Central memory CD4-positive, alpha-beta T cell (primary cell): ENCODE measurements at places on chromosomes 11 and 22.

- DNase-seq, result no peak
These were observed 1.4 kb upstream of the RDX start for GRCh38 chr11:110297726-110298300.

DNA sequence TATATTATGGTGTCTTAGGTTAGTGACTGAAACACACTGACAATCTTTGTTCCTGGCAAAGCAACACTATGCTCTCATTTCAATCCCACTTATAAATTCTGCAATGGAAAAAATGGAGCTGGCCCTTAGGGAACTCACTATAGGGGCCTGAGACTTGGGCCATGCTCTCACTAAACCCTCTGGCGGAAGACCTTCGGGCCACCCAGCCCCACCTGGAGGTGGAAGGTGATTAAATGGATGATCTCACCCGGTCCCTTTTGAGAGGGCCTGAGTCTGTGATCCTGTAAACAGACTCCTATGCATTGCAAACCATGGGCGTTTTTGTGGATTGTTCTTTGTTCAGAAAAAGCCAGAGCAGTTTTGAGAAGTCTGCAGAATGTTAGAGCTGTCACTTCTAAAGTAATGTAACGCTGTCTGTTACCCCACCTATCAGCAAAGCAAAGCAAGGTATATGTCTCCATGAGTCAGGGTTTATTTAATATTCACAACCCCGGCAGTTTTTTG, 17.0 kb upstream of the CDON start:
- DNase-seq, result no peak

DNA sequence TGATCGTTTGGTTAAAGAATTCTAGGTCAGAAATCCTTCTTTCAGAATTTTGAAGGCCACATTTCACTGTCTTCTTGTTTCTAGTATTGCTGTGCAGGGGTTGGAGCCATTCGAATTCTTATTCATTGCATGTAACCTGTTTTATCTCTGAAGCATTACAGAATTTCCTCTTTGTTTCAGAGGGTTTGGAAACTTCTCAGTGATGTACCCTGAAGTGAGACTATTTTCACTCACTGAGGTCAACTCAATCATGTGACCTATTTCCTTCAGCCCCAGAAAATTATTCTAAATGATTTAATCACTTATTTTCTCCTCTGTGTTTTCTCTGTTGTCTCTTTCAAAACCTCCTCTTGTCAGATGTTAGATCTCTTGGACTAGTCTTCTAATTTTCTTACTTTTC, 147.8 kb downstream of the ENTHD1 start:
- DNase-seq, result no peak

DNA sequence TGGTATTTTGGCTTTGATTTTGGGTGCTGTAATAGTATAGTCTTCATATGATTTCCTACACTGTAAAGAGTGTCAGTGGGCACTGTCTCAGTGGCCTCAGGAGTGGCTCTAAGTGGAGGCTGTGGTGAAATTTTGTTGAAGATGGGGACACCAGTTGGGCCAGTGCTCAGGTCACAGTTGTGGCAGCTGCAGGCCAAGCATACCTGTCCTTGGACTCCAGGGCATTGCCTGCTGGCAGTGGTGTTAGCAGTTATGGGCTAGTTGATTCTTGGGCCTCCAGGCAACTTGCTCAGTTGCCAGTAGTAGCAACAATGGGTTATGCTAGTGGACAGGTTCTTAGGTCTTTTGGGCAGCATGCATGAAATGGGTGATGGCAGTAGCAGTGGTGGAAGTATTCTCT, 39.2 kb upstream of the SLC22A25 start:
- DNase-seq, result no peak

DNA sequence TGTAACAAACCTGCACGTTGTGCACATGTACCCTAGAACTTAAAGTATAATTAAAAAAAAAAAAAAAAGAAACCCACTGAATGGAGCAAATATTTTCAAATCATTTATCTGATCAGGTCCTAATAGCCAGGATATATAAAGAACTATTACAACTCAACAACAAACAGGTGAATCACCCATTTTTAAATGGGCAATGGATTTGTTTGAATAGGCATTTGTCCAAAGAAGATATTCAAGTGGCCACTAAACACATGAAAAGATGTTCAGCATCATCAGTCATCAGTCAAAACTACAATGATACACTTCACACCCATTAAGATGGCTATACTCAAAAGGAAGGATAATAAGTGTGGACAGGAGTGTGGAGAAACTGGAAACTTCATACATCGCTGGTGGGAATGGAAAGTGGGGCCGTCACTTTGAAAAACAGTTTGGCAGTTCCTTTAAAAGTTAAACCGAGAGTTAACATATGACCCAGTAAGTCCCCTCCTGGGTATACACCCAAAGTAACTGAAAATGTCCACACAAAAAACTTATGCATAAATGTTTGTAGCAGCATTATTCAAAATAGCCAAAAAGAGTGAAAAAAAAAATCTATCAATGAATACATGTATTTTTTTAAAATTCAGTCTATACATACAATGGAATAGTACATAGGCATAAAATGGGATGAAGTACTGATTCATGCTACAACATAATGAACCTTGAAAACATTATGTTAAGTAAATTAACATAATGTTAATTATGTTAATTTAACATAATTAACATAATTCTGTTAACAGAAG, 53.1 kb downstream of the ARRB1 start:
- DNase-seq, result no peak

GRCh38 chr11:69707176-69707575, 3.4 kb upstream of the FGF19 start:
- no peak for DNase-seq

DNA sequence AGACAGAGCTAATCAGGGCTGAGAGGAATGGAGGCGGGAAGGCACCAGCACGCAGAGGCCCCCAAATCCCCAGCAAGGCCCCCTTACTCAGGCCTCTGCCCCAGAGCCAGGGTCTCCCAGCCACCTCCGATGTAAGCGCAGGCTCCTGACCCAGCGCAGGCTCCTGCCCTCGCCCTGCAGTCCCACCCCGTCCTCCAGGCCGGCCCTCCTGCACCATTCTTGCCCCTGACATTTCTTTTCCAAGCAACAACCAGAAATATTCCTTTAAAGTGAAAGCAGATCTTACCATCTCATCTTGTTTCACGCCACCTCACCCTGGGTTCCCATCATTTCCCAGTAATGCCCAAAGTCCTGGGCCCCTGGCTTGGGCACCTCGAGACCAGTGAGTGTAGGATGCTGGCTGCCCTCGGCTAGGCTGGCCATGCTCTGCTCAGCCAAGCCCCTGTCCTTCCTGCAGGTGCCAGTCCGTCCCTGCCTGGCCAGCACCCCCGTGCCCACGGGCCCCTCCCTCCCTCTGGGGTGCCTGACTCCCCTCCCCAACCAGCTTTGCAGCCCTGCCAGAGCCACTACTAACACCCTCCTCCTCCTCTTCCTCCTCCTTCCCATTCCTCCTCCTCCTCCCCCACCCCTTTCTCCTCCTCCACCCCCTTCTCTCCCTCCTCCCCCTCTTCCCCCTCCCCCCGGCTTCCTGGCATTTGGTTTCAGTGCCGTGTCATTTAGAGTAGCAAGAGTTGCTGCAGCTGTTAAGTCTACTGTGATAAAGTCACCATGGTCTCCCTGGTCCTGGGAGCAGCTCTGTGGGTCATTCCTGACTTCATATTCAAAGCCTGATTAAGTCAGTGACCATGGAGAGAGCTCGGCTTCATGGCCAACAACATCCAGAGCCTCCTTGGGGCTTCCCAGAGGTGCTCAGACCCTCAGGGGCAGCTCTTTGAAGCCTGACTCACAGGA, 78.7 kb downstream of the PIWIL3 start:
- no peak for DNase-seq

- no peak for DNase-seq
These were observed 22.0 kb upstream of the PATE1 start for GRCh38 chr11:125724125-125724524.

DNA sequence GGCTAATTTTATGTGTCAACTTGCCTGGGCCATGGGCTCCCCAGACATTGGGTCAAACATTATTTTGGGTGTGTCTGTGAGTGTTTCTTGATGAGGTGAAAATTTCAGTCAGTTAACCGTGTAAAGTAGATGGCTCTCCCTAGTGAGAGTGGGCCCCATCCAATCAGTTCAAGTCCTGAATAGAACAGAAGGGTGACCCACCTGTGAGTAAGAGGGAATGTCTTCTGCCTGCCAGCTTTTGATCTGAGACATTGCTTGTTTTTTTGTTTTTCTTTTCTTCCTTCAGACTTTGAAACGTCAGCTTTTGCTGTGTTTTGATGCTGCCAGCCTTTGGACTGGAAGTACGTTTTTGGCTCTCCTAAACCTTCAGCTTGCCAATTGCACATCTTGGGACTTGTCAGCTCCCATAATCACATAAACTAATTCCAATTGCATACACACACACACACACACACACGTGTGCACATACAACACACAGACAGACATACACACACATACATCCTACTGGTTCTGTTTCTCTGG, 300.1 kb downstream of the CNTN5 start:
- no peak for DNase-seq

DNA sequence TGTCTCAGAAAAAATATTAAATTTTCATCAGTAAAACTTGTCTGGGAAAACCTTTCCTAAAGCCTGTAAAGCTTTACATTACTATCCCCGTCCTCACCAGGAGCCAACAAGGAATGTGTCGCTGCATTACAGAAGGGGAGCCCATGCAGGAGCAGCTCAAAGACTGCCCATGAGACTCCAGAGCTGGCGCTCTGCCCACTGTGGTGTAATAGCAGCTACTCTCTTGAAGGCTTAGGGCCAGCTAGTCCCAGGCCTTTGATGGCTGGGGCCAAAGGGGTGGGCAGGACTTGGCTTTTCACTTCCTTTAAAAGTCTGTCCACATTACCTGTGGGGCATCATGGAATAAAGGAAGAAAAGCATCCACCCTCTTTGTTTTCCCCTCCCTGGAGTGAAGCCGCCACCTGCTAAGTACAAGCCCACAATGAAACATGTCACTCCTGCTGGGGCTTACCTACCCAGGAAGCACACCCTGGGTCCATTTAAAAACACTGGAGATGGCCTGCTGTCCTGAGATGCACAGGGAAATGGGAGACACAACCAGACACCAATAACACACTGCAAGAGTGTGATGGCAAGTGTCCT, 150.7 kb downstream of the ADAMTS15 start:
- DNase-seq, result no peak

DNA sequence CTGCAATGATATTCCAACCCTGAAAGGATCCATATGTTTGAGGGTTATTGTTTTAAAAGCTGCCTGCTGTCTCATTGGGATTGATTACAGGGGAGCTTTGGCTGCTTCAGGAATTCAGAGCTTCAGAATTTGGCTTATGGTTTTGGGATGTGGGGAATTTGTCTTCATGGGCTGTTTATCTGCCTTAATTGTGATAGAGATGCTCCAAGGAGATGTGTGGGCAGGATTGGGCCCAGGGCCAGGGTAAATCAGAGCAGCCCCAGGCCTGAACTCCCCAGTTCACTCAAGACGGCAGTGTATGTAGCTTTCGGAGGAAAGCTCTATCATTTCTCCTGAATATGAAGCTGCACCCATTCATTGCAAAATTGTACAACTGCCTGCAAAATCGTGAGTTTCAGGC, 88.5 kb downstream of the ALX4 start:
- no peak for DNase-seq

DNA sequence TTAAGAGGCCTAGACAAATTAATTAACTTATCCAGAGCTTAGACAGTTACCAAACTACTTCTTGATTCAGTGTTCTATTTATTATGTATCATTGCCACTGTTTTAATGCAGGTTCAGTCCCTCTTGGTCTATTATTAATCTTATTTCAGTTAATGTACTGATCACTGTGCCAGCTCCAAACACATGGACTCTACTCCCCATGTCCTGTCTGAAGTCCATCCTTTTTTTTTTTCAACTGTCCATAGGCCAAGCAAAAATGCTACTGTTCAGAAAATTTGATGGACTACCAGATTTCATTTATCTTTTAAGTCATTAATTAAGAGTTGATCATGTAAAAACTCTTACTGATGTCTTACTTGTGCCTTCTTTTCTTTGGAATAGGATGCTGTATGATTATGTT, 11.9 kb downstream of the POLD3 start:
- no peak for DNase-seq

GRCh38 chr22:44068422-44069191, 44.5 kb downstream of the PARVB start:
- DNase-seq, result no peak

GRCh38 chr11:76153571-76153923, 52.8 kb downstream of the WNT11 start:
- no peak for DNase-seq

DNA sequence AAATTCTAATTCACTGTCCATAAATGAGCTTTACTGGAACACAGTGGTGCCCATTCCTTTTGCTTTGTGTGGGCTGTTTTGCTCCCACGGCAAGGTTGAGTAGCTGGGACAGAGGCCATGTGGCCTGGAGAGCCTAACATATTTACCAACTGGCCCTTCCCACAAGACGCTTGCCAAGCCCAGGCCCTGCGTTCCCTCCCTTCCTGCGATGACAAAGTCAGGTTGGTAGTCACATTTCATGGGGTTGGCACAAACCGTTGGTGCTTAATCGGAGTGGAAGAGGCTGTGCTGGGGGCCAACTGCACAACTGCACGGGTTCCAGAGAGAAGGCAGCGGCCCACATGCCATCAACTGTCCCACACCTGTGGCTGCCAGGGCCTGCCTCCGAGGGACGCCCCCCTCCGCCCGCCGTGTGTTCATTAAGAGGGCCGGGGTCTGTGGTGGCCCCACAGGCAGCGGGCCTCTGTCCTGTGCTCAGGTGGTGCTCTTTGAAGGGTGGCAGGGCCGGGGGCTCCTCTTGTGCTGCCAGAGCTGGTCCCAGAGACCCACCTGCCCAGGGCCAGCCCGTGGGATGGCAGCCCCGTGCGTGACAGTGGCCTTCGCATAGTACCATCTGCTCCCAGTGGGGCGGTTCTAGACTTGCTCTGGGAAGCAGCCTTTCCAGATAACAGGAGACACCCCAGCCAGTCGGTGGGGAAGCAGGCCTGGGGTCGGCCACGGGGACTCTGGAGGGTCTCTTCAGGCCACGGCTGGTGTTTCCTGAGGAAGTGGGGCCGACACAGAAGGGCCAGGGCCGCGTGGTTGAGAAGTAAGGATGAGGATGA, 81.5 kb upstream of the CLDN5 start:
- DNase-seq, result no peak

DNA sequence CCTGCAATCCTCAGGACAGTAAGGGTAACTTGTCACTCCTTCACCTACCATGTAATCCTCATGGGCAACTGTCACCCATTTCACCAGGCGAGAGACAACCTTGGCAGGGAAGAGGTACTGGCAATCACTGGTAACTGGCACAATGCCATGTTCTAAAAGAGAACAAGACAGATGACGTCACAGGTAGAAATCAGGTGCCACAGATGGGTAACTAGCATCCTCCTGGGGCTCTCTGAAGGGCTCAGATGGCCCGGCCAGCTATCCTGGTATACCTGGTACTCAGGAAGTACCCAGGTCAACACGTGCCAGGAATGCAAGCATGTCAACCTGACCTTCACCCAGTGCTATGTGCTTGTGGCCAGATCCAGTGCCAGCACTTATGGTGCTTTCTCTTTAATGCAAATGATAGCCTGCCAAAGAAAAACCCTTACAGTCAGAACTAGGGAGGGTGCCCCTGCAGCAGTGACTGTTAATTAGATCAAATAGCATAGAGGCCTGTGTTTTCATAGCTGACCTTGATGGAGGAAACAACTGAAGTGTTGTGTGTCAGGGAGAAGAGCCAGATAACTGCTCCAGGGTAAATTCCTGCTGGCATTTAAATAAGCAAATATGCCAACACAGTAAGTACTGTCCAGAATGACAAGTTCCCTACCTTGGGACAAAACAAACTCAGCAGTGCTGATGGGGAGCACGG, 36.2 kb downstream of the THOC5 start:
- no peak for DNase-seq
